WTC11 (cell line): ENCODE measurements at places on chromosomes 6 and 20. TPM values are rescaled to one million over a fixed set of nuclear protein-coding genes. Genes with fewer than 3 reads are reported as not detected.

DNA sequence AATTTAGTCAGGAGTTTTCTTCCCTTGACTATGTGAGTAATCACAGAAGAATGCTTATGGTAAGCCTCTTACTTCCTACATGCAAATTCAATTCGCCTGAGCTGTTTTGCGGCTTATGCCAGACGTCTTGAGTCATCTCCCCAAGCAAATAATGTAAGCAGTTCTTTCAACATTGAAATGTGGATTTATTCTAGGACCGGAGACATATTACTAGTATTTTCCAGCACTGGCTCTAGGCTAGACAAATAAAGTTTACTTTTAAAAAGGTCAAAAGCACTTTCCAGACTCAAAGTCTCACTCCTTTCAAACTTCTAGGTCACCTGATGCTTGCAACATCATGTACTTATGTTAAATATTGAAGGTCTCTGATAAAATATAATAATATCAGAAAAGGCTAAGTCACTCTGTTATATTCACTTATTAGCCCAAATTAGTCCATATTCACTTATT is 38.1 kb upstream of the NOX3 start:
- peaks cover 5% of the 10 kb centered on the region for H3K36me3 ChIP-seq
- no peak overlapping the region for H3K4me3 ChIP-seq
- no peak overlapping the region for H3K27ac ChIP-seq
- H3K27me3 ChIP-seq = no peaks in the 10 kb centered on the region
- DNase-seq = no peak

Gene FAM209B
- total RNA-seq = 0.64 to 1.7 TPM (median 0.68 TPM) in 3 replicates

DNA sequence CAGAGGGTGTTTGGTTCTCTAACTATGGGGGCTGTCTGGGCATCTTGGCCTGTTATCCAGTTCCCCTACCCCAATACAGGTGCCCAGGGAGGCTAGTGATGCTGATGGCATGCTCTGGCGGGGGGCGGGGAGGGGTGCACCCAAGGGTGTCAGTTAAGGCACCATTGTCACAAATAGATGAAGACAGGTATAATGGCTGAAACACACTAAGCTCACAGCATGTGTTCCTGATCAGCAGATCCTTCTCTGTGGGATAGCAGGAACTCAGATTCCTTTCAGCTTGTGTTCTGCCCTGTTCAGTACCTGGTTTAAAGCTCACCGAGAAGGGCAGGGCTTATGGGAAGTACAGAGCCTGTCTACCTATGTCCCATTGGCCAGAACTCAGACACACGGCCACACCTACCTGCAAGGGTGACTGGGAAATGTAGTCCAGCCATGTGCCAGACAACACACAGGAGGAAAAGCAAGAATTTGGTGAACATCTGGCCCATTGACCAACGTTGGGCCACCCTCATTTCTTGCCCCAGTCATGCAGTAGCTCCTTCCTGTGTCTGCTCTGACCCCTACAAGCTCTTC is 3.4 kb upstream of the RSPO4 start:
- H3K27ac ChIP-seq = no peak overlapping the region
- DNase-seq = peak; percentile 69
- peaks cover 10% of the 10 kb centered on the region for H3K4me1 ChIP-seq
- peak overlapping the region; percentile 34 for H3K4me3 ChIP-seq

GRCh38 chr20:19380211-19380610 is 167.8 kb downstream of the SLC24A3 start:
- no peak for DNase-seq
- no peaks in the 10 kb centered on the region for H3K36me3 ChIP-seq
- H3K27me3 ChIP-seq = no peaks in the 10 kb centered on the region
- H3K27ac ChIP-seq = no peak overlapping the region
